NCI-H187 (cell line): ENCODE measurements at places on chromosomes 5 and 9.

GRCh38 chr9:69058101-69058500, 22.5 kb downstream of the FXN start:
- no peak for DNase-seq

DNA sequence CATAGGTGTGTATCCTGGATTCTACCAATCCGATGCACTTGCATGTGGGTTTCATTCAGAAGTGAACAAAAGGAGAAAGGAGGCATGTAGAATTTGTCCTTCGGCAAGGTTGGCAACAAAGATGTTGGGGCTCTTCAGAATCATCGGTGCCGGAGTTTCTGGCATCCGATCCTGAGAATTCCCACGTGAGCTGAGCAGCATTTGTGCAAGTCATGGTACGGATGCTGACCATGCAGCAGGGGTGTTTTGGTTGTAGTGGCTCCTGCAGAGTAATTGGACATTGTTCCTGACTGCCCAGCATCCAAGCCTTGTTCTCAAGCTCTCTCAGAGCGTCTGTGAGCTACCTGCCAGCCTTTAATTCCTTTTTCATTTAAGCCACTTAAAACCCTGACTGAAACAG, 19.0 kb upstream of the POC5 start:
- no peak for DNase-seq

DNA sequence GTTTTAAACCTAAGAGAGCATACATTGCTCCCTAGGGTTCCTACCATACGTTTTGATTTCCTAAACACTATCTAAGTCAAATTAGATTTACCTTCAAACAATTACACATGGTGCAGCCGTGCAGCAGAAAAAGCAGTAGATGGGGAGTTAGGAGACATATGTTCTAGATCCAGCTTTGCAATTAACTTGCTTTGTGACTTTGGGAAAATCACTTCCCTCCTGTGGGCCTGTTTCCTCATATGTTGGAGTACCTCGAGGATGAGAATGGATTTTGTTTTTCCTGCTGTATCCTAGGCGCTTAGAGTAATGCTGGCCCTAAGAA, 711 bp downstream of the MRPL50 start:
- DNase-seq = no peak

- no peak for DNase-seq
Observed at GRCh38 chr9:134162212-134162775, 2.1 kb downstream of the RNU6ATAC start.

DNA sequence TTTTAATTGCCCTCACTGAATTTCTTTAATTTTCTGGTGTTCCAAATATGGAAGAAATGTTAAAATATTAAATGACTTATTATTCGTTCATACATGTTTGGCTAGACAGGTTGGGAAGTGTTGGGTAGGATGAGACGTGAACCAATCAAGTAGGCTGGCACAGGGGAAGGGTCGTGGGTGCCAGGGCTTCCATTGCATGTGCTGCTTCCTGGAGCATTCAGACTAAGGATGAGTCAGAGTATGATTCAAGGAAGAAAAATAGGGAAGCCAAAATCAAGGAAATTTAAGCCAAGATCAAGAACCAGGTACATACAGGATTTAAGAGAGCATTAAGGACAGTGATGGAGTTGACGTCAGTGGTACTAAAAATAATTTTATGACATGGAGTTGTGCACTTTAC, 2068.0 kb downstream of the MAT2B start:
- DNase-seq = no peak

GRCh38 chr9:29730163-29730562, 2156.9 kb upstream of the C9orf72 start:
- no peak for DNase-seq

- no peak for DNase-seq
Observed at GRCh38 chr9:11338130-11338529, 725.3 kb upstream of the PTPRD start.

DNA sequence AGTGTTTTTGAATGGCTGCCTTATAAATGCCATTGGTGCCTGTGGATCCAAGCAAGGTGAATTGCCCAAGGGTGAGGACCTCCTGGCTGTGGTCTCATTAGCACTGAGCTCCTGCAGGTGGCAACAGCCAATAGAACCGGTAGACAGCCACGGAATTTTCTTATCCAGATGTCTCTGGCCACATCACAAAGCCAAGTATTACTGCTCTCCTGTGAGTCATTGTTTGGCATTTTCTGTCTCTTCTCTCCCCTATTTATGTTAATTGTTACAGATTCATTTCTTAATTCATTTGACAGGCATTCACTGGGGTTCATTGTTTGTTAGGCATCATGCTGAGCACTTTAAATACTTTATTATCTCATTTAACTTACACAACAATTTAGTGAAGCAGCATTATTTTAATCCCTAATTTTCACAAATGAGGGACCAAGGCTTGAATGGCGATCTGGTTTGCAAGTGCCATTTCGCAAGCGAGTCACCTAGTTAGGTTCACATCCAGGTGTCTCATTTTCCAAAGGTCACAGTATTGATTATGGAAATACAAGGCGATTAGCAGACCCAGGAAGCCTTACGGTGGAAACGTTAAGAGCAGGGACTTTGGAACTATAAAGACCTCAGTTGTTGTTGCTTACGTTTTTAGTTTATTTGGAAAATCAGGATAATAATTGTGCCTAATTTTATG, 58.2 kb upstream of the DPYSL3 start:
- DNase-seq = no peak

DNA sequence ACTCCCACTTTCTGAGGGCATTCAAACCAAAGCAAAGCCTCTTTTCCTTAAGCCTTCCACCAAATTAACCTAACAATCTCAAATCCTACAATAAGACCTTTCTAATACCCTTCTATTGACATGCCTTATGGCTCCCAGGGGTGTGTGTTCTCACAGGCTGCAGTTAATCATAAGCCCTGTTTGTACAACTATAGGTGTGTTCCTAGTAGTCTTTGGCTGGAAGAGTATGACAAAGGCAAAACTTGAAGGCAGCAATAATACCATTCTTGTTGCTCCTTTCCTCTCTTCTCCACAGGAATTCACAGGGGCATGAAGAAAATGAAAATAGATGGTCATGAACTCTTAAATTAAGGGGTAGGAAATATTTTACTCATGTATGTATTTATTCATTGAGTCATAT, 10.9 kb upstream of the FBXO38 start:
- no peak for DNase-seq

DNA sequence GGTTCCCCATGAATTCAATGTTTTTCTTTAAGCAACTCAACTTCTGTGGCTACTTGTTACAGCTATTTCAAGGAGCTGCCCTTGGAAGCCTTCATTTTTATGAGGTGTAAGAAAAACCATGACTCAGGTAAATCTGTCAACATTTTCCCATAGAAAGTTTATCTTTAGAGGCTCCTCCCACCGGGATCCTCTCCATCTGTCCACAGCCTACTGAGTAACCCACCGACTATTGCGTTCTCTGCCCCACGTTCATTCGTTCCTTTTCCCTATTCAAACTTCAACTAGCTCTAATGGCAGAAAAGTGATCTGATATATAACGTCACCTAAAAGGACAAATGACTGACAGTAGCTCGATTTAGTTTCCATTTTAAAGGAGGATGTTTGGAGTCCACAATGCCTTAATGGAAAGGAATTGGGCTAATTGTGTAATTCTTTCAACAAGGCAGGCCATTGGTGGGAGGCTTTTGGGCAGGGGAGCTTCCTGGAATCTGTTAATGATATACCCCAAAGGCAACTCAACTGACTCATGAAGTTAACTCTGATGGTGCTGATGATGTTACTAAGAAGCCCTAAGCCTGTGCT, 29.3 kb upstream of the NR3C1 start:
- no peak for DNase-seq

GRCh38 chr5:73939557-73939956, 313.6 kb downstream of the ARHGEF28 start:
- DNase-seq = no peak

DNA sequence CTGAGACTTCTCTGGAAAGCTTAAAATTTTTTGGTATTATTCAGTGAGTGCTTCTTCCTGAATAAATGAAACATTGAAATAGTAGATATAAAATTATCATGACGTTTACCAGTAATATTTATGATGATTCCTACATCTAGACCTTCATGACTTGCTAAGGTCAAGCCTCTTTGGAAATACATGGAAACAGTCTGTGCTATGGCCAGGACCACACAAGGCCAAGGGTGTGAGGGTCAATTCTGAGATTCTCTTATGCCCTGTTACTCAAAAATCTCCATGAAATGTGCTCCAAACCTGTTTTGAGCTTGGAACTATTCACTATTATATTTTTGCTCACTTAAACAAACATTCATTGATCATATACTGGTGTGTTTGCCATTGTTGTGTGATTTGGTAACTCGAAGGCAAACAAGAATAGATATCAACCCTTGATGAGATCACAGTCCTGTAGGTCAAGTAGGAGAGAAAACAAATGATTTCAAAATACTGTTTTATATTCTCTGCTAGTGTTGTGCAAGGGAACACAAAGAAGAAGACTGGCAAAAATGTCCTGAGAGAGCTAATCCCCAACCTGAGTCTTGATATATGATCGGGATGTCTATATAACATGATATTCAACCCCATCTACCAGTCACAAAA, 1254.9 kb upstream of the DMAC1 start:
- no peak for DNase-seq

GRCh38 chr9:114053246-114054005, 24.7 kb downstream of the AMBP start:
- no peak for DNase-seq

DNA sequence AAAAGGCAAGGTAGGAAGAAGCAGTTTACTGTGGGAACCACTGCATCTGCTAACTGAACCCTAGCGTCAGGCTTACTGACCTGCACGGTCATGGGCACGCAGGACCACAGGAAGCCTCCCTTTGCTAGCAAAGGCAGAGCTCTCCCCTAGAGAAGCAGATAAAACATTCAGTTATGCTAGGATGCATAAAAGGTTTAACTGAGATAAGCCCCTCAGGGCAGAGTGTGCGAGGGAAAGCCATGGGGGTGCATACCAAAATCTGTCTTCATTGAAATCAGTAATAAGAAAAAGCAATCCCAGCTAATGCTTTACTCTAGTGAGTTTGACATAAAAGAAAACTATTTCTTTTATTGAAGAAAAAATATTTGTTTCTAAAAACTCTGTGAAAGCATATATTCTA, 2403.7 kb upstream of the C9orf72 start:
- no peak for DNase-seq

DNA sequence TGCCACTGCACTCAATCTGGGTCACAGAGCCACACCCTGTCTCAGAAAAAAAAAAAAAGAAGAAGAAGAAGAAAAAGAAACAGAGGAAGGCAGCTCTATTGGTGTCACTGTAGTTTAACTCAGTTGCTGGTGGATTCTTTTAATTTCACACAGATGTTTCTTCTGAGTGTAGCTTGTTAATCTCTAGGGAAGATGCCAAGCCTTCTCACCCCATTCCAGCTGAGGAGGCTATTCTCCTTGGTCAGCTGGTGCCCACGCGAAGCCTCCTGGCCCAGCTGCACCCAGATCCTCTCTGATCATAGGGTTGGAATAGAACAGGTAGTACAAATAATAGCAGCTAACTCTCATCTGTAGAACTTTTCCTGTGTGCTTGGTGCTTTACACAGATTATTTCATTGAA, 113.8 kb upstream of the SPRY4 start:
- DNase-seq = no peak

DNA sequence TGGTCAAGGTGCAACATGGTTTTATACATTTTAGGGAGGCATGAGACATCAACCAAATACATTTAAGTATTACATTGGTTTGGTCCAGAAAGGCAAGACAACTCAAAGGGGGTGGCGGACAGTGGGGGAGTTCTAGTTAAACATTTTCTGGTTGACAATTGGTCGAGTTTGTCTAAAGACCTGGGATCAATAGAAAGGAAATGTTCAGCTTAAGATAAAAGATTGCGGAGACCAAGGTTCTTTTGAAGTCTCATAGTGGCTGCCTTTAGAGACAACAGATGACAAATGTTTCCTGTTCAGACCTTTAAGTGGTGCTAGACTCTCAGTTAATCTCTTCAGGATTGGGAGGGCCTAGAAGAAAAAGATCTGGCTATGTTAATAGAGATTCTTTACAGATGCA, 47.7 kb upstream of the TTC39B start:
- DNase-seq = no peak

GRCh38 chr5:14415698-14416074, 165.9 kb upstream of the OTULINL start:
- DNase-seq = no peak

- no peak for DNase-seq
Observed at GRCh38 chr9:100038472-100038871, 60.3 kb downstream of the ERP44 start.

GRCh38 chr5:7464182-7464581, 68.2 kb downstream of the ADCY2 start:
- DNase-seq = no peak

- DNase-seq = no peak
Observed at GRCh38 chr9:101093620-101094019, 65.1 kb downstream of the PLPPR1 start.

GRCh38 chr9:135883410-135884089, 23.8 kb downstream of the CAMSAP1 start:
- DNase-seq = no peak

DNA sequence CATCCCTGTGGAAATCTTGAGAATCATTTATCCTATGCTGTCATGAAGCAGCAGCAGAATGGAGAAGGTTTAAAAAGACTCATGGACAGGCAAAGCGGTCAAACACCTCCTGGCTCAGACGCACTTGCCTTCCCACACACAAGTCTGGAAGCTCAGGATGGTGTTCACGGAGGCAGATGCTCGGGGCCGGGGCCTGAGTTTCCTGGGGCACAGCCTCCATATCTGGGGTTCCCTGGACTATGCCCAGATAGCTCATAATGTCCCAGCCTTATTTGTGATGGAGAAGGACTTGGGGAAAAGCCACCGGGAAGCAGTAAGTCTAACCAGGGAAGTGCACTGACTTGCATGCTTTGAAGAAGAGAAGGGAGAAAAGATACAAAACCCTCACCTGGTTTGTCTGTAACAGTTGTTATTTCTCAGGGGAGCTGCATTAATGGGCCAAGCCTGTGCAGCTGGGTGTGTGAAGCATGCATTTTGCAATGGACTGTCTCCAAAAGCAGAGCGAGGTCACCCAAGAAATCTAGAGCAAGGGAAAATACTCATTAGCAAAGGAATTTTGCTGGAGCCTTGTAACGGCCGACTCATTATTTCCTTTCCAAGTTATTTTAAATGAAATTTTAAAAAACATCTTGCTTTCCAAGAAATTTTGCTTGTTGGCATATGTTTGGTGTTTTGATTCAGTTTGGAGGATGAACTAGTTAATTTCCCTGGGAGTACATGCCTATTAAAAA, 3.4 kb downstream of the S1PR3 start:
- no peak for DNase-seq

DNA sequence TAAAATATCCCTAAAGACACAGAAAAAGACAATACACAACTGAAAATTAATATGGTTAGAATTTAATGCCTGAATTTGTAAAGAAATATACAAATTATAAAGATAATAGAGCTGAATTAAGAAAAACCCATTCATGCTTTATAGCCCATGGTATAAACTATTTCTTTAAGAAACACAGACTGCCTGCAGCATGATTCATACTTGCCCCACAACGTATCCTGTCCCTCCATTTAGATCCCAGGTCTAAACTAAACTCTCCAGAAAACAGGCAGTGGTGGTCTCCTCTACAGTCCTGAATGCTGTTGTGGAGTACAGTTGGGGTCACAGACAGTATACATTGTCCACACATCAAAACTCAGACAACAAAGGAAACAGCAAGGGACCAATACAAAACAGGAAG, 24.8 kb downstream of the IL6ST start:
- DNase-seq = no peak
